Naive thymus-derived CD8-positive, alpha-beta T cell (primary cell): ENCODE measurements at places on chromosomes 7 and 10. TPM values are rescaled to one million over a fixed set of nuclear protein-coding genes. Genes with fewer than 3 reads are reported as not detected.

DNA sequence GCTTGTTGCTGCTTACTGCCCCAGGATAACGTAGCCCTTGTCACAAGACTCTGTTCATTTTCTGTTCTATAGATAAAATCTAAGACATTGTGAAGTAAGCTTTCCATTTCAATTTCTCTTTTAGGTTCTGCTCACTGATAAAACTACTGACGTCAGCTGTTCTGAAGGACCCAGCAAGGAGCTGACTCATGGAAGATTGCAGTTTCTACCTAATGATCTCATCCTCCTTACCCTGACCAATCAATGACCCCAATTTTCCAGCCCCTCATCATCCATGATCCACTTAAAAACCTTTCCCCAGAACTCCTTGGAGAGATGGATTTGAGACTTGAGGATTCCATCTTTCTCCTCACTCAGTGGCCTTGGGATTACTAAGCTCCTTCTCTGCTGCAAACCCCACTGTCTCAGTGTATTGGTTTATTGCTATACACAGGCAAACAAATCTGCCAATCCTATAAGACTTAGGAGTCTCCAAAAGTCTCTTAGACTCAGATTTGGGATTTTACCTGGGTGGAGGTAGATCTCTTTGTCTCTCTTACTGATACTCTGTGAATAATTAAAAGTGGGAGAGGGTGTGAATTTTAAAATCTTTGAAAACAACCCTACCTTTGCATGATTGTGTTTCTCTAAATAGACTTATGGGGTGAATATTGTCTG, 109.2 kb upstream of the TRIM24 start:
- DNase-seq: no peak

Gene ZNF804B
- total RNA-seq: not detected

Gene PIK3AP1
- total RNA-seq: 5.2 TPM

GRCh38 chr10:65968871-65969270, 957.0 kb upstream of the LRRTM3 start:
- no peak for DNase-seq

Gene FXYD4
- not detected for total RNA-seq

DNA sequence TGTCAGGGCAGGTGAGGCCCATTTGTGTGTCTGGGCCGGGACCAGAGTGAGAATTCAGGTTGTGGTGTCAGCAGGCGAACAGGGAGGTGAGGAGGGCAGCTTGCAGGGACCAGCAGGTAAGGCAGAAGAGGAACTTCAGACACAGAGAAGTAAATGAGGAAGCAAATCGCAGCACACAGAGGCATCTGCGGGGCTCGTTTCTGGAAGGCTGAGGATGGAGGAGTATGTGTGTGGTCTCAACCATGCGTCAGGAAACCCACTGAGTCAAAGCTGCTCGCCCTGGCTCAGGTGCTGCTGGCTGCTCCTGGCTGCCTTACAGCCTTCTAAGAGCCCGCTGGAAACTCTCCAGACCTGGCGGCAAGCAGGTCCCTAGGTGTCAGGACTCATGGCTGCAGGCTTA, 26.9 kb upstream of the PITRM1 start:
- no peak for DNase-seq

Gene CUEDC2
- total RNA-seq: 36.5 TPM

DNA sequence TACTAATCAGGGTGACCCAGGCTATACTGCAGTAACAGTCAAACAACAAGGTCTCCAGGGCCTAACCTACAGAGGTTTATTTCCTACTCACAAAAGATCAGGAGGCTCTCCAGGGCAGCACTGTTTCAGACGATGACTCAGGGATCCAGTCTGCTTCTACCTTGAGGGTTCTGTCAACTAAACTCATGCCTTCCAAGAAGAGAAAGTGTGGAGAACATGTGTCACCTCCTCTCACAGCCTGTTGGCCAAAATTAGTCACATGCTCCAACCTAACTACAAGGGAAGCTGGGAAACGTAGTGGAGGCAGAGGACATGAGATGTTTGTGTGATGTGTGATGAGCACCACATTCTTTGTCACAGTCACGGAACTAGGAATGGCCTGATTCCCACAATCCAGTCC, 14.7 kb upstream of the INA start:
- DNase-seq: no peak

DNA sequence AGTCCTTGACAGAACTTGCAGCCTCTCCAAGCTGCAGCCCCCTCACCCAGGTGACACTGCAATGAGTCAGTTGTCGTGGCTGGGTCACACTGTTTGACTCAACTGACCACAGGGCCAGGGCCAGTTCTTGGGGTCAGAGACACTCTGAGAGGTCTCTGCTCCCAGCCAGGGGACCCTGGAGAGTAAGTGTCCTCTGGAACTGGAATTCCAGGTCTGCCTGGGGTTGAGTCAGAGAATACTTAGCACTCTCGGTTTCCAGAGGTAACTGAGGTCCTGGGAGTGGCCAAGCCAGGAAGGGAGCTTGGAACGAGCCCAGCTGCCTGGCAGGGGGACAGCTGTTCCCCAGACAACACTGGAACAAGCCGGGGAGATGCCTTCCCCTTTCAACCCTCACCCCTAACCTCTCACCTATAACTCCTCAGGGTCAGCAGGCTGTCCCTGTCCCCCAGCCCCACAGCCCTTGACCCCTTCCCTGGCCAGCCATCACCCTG, 2.2 kb upstream of the MYL10 start:
- no peak for DNase-seq

GRCh38 chr7:82175319-82175718, 268.3 kb downstream of the CACNA2D1 start:
- no peak for DNase-seq

DNA sequence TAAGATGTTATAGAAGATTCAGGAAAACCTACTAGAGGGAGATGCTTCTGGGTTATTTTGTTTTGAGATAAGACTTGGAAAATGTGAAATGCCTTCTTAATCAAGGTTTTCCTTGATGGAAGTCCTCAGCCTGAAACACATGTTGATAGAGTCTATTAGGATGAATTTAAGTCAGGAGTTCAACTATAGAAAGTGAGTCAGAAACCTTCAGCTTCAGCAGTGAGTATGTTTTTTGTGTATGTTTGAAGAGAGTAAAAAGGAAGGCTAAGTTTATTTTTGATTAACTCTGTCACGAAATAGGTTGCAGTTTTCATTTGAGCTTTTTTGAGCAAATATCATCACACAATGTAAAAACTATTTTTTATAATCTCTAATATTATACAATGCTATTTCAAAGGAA, 114.6 kb downstream of the HGF start:
- DNase-seq: no peak

DNA sequence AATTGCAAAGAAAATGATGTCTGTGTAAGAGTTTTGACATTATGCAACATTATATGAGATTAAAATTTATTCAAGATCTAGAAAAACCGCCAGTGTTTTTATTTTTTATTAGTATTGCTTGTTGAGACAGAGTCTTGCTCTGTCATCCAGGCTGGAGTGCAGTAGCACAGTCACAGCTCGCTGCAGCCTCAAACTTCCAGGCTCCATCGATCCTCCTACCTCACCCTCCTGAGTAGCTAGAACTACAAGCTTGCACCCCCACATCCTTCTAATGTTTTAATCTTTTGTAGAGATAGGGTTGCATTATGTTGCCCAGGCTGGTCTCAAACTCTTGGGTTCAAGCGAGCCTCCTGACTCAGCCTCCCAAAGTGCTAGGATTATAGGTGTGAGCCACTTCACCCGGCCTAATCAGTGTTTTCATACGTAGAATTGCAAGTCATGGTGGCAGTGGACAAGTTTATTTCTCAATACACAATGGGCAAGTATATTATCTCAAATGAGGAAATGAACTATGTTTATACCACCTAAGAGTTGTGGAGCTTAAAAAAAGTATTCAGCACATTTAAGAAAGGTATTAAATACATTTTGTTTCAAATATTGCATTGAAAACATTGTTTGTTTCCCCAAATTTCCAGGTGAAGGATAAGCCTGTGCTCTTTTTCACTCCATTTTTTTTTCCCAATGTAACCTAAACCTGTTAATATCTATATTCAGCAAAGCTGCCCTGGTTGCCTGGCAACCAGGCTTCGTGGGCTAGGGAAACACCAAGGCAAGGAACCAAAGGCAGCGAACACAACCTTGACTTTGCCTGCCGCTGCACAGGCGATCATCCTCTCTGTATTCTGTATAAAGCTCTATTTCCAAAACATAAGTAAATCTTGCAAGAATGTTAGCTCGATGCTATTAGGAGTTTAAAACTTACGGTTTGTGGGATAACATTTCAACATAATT, 163.9 kb downstream of the CACNB2 start:
- no peak for DNase-seq

Gene XPNPEP1
- 42.2 TPM for total RNA-seq

Gene NAMPT
- 28.4 TPM for total RNA-seq

Gene ZDHHC16
- total RNA-seq: 29.3 TPM

DNA sequence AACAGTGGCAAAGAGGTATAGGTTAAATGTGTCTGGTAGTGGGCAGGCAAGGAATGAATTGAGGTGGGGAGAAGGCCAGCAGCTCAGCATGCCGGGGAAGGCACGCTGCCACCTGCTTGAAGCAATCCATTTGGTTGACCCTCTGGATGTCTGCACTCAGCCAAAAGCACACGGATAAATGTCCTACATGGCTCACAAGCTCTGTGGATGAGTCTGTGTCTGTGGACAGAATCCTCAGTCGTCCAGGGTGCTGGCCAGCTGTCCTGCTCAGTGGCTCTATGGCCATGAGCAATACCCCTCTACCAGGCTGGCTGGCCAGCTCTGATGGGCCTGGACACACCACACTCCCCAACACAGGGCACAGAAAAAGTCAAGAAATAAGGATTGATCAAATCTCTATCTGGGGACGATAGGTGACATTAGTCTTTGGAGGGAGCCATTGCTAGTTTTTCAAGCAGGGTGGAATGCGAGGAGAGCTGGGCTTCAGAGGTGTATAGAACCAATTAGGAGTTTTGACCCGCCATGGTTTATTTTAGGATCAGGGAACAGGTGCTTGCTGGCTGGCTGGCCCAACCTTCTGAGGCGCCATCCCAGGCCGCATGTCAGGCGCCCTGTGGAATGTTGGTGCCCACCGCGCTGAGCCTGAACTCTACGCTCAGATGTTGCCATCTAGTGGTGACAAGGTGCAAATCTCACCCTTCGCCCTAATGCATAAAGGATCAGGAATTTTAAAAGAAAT, 493.4 kb downstream of the TNS3 start:
- DNase-seq: peak; percentile 23

Gene ENTPD1
- total RNA-seq: 1.6 TPM

DNA sequence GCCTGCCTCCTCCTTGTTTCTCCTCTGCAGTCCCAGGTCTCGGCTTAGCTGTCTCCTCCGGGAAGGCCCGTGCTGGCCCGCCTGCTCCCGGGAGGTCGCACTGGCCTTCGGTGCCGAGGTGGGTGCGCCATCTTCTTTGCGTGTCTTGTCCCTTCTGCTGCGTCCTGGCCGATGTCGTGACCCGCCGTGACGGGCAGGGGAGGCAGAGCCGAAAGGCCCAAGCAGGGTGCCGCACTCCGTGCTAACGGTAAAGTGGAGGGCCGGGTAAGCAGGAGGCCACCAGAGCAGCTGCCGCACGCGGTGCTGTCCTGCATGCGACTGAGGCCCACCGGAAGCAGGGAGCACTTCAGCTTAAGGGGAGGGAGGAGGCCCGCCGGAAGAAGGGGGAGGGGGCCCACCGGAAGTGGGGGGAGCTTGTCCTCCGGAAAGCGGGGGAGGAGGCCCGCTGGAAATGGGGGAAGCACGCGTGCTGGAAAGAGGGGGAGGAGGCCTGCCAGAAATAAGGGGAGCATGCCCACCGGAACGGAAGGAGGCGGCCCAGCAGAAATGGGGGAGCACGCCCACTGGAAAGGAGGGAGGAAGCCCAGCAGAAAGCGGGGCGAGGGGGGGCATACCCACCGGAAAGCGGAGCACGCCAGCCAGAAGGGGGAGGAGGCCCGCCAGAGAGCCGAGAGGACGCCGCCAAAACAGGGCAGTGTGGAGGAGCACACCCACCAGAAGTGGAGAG, 71.4 kb downstream of the PROSER2 start:
- no peak for DNase-seq

DNA sequence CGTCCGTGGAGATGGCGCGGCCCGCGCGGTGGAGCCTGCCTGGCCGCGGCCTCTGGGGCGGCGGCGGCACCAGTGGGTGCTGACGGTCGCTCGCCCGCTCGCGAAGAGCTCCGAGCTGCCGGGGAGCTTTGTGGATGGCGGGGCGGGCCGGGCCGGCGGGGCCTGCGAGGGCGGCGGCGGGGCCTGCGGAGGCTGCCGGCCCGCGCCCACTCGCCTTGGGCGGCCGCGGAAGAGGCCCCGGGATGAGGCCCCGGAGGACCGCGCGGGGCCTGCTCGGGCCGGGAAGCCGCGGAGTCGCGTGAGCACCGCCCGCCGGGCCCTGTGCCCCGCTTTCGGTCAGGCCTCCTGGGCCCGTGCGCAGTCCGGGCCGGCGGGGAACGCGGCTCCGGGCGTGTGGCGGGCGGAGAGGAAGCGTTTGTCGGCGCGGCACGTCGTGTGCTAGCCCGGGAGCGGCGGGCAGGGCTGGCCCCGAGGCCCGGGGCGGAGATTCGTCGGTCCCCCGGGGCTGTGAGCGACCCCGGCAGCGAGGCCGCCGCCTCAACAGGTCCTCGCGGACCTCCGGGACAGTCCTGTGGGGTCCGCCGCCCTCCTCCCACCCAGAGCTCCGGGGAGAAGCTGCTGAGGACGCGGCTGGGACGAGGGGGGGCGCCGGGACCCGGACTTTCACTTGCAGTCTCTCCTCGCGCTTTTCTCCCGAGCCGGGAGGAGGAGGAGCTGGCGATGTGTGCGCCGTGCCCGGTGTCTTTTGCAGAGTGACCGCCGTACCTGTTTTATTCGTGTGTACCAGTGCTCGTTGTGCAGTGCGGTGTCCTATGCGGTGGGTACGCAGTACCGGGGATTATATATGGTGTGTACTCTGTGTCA, 578 bp downstream of the ZMYND11 start:
- DNase-seq: no peak

DNA sequence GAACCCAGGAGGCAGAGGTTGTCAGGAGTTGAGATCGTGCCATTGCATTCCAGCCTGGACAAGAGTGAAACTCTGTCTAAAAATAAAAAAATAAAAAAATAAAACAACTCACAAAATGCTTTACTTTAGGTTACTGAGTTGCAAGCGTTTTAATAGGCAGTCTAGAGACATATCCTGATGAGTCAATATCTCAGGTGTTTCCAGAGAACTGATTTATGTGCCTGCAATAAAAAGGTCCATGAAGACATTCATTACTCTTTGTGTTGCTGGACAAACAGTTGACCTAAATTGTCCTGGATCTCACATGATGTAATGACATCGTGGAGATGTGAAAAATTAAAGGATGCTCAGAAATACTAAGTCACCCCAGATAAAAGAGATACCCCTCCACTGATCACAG, 31.5 kb downstream of the CDNF start:
- DNase-seq: no peak

DNA sequence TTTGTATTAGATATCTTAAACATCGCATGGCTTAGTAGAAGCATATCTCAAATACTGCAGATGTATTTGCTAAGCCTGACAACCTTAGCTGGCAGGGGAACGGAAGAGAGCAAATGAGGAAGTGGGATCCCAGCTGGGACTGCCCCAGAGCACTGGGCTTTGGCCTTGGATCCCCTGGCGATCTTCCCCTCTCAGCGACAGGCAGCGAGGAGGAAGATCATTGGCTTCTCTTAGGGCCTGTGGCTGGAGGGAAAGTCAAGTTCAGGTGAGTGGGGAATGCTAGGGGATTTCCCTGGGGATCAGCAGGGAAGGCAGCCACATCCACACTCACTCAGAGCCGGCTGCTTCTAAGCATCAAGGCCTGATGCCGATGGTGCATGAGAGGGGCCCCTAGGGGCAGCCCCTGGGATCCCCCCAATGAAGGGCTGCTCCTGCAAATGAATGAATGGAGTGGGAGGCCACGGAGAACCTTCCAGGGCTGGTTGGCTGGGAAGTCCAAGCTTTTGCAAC, 42.0 kb downstream of the LYZL2 start:
- DNase-seq: no peak
